Upper lobe of left lung (tissue), 6 donors: ENCODE measurements at places on chromosomes 4 and X.

DNA sequence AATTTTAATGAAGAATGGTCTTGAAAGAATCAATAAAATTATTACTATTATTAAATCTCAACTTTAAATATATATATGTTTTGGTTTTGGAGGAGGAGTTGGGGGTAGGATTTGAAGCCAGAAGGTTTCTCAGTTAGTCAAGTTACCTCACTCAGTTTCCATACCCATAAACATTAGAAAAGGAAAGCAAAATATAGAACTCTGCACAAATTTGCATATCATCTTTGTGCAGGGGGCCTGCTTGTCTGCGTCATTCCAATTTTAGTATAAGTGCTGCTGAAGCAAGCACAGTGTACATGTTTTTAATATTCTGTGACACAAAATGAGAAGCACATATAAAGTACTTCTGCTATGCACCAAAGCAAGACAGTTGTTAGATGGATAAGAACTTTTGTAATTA is 47.5 kb upstream of the SCRG1 start:
- DNase-seq = no peak

- DNase-seq = no peak
Measured at GRCh38 chrX:21645886-21646285, 12.2 kb downstream of the KLHL34 start.

DNA sequence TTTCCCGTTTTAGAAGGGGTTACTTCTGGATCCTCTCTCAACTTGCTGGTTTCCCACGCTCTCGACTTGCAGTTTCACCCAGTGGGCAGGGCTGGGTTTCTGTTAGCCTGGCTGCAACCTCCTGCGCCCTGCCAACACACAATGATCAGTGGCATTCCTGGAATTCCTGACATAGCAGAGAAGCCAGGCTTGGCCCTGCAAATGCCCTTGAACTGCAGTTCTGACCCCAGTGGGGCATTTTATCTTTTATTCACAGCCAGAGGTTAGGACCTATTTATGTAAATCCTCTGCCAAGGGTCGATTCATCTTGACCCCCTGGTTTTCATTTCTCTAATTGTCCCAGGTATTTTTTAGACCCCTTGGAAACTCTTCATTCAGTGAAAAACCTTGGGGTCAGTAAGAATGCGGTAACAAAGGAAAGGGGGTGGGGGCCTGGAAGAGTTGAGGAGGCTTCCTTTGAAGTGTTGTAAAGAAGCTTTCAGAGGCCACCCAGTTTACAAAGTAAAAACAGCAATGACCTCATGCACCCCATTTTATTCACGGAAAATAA is 217.6 kb downstream of the ZNF674 start:
- DNase-seq = peak; percentile 33

DNA sequence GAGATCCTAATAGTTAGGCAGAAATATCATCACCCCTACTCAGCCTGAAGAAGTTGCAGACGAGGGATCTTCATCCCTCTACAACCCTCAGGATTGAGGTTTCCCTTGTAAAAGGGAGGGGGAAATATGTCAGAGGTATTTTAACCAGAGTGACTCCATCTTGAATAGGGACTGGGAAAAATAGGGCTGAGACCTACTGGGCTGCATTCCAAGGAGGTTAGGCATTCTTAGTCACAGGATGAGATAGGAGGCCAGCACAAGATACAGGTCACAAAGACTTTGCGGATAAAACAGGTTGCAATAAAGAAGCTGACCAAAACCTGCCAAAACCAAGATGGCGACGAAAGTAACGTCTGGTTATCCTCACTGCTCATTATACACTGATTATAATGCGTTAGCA is 17.5 kb downstream of the IL13RA2 start:
- no peak for DNase-seq

- no peak for DNase-seq
Measured at GRCh38 chr4:137678796-137679195, 146.5 kb upstream of the PCDH18 start.

DNA sequence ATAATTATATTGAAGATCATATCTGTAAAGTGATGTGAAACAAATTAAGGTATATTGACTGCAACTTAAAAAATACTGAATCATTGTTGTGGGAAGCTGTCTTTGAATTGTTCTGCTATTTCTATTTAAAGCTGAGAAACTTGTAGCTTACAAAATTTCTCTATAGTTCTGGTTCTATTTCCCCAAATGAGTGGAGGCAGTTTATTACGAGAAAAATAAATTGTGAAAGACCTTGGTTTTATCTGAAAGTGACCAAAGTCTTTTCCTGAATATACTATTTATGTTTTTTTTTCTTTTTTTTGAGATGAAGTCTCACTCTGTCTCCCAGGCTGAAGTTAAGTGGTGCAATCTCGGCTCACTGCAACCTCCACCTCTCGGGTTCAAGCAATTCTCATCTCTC is 165.4 kb downstream of the SH3BGRL start:
- no peak for DNase-seq

DNA sequence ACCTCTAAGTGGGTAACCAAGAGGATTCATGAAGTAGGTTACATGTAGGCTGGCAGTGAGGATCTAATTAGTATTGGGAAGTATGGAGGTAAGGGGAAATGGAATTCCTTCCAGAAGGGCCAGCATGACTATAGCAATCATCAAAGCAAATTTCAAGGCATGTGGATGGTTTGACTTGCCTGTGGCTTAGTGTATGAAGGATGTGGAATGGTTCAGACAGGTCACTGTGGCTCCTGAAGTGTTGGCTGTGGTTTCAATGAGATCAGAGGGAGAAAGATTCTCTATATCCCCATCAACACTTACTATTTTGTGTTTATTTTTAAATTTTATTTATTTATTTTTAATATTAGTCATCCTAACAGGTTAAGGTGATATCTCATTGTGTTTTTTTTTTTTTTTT is 121.6 kb upstream of the TBC1D9 start:
- DNase-seq = no peak

DNA sequence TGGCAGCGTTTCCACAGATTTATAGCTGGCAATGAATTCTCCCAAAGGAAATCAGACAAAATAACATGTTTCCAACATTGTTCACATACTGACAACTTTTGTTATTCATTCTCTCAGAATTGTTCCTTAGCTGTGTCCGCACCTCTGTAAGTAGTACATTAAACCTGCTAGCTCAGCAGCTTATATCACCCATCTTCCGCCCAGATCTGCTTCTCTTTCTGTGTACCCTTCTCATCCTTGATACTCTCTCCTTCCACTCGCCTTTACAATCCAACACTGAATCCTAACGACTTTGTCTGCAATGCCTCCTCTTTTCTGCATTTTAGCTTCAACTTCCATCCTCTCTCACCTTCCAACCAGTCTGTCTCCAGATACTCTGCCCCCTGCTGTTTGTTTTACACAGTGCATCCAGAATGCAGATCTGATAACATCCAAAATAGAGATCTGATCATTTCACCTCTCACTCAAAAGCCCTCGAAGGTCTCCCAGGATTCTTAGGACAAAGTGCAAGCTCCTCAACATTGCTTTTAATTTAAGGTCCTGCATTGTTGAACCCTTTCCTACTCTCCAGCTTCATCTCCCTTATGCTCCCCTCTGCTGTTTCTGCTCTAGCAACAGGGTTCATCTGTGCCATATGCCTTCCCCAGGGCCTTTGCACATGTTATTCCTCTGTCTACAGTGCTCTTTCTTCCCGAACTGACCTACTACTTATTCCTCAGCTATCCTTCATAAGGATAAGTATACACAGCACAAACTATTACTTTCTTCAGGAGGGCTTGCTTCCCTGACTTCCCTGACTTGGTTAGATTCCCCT is 67.3 kb upstream of the VBP1 start:
- no peak for DNase-seq

- DNase-seq = no peak
Measured at GRCh38 chr4:78584863-78585547, 33.4 kb downstream of the ANXA3 start.

DNA sequence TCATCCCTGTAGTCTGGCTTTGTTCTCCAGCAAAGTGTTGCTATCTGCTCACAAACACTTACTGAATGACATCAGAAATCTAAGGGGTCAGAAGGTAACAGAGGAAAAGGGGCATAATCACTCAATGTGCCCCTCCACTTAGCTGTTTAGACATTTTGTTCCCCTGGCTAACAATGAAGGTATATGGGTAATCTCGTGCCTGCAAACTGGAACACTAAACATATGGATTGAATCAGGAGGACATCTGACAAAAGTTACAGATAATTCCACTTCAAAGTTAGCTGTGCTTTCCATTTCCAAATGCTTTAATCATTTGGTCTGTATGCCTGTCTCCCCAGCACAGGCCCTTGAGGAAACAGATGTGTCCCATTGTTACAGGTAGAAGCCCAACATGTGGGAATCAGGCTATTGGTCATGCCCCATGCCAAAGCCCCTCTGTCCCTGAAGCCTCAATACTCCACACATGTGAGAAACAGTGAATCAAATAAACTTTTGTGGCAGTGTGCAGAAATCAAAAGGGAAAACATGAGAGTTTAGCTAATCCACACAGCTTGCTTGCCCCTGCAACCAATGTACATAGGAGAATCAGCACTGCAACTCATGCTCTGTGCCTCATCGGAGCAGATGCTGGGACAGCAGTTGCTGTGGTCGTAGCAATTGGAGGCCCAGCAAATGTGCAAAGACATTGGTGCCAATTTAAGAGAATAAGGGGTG is 111.7 kb downstream of the RNF150 start:
- DNase-seq = no peak

DNA sequence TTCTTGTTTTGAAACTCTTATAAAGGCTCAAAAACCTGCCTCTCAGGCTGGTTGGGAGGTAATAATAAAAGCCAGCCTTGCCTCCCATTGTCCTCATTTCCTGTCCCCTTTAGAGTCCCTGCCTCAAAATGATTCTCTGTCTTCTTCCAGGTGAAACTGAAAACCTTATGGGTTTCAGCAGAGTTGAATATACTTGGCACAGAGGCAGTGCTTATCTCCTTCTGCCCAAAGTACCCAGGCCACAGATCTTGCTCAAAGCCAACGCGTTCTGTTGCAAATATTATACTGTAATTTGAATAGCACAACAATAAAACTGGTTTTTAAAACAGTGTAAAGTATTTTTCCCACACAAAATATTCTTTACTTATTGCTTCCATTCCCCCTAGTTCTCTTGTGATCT is 183.1 kb upstream of the GIMD1 start:
- DNase-seq = no peak

DNA sequence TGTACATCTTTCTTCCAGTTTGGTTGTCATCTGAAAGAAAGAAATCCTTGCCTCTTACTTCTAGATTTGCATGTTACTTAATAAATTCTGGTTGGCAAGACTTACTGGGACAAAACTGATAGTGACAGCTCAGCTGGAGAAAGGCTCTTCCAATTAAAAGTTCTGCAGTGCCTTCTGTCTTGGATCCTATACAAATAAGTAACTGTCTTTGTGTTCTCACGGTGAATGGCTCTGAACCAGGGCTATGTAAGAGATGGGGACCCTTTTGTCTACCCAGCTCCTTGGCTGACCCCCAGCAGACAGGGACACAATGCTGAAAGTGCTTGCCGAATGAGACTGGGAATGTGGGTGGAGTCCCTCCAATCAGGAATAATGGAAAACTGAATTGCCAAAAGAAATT is 89.5 kb downstream of the AASDH start:
- DNase-seq = no peak

DNA sequence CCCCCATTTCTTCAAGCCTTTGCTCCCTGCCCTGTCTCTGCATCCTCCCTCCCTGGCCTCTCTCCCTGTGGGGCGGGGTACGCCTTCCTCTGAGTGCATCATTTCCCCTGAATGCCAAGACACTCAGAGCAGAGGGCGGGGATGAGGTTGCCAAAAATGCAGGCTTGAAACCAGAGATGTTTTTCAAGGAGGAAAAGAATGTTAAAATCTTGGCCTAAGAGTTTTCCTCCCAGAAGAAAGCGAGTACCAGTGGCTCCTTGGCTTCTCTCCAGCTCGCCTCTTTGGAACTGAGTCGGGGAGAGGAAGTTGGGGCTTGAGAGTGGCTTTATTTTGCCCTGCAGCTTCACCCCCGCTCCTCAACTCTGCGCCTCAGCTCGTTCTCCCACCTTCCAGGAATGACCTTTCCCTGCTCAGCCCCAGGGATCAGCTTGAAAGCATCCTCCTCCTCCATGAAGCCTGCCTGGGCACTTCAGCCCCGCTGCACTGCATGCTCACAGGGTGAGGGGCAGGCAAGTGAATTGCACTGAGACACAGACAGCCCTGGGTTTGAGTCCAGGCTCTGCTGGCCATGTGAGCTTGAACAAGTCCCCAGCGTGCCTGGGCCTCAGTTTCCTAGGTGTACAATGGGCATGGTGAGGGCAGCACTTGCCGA is 57.5 kb upstream of the SORCS2 start:
- peak; percentile 46 for DNase-seq
